Pulmonary artery endothelial cell (primary cell): ENCODE measurements at places on chromosomes 1 and 21. TPM values are rescaled to one million over a fixed set of nuclear protein-coding genes. Genes with fewer than 3 reads are reported as not detected.

GRCh38 chr1:5661196-5662085 lies 330.8 kb downstream of the NPHP4 start:
- DNase-seq, result no peak

DNA sequence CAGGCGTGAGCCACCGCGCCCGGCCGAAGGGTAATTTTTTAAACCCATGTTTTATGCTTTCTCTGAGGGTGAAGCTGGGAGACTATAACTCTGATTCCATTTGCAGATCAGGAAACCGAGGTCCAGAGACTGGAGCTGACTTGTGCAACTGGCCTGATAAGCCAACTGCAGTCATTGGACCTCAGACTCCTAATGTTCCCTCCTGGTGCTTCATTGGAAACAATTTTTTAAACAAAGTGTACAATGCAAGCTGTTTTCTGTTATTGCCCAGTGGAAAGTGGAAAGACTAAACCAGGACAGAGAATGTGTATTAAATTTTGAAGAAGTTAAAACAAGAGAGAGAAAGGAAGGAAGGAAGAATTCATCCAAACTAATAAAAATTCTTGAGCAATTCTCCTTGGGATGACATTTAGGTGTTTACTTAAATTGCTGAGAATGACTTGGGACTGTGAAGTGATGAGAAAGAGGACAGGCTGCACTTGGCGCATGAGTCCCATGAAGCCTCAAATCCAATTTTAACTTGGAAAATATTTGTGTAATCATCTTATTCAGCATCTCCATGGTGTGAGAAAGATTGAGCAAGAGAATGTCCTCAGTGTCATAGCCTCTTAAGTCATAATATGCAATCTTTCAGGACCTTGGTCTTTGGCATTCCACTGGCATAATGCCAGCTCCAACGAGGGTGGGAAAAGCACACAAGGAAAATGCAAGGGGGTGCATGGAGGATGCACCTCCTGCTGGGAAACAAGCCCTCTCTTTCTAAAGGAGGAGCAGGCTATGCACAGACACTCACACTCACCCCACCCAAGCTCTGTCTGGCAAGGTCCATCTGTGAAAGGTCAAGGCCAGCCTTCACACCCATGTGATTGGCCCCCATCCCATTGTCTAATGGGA lies 342.0 kb downstream of the SIPA1L2 start:
- DNase-seq, result no peak

DNA sequence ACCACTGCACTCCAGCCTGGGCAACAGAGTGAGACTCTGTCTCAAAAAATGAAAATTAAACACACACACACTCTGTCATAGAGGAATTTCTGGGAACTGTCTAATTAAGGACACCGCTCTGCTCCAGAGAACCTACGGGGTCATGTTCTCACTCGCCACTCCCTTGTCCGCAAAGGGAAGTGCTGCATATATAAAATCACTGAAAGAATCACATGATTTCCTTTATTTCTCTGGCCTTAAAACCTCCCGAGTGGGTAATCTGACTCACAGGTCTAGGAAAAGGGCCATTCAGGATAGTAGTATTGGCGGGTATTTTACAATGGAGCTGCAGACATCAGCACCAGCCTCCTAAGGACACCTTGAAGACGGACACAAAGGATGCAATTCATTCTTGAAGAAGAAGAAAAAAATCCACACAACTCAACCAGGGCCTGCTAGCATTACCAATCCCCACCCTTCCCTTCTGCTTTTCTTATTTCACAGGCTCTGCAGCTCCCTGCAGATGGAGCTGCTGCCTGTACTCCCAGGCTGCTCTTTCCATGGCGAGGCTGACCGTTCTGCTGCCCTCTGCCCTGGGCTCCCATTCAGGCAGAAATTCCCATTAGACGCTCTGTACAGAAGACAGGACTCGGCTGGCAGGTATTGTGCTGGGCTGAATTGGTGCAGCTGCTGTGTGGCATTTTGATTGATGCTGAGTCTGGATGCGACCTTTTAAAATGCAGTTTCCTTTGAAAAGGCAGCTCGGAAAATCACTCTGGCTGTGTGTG lies 53.3 kb upstream of the FAM89A start:
- no peak for DNase-seq

DNA sequence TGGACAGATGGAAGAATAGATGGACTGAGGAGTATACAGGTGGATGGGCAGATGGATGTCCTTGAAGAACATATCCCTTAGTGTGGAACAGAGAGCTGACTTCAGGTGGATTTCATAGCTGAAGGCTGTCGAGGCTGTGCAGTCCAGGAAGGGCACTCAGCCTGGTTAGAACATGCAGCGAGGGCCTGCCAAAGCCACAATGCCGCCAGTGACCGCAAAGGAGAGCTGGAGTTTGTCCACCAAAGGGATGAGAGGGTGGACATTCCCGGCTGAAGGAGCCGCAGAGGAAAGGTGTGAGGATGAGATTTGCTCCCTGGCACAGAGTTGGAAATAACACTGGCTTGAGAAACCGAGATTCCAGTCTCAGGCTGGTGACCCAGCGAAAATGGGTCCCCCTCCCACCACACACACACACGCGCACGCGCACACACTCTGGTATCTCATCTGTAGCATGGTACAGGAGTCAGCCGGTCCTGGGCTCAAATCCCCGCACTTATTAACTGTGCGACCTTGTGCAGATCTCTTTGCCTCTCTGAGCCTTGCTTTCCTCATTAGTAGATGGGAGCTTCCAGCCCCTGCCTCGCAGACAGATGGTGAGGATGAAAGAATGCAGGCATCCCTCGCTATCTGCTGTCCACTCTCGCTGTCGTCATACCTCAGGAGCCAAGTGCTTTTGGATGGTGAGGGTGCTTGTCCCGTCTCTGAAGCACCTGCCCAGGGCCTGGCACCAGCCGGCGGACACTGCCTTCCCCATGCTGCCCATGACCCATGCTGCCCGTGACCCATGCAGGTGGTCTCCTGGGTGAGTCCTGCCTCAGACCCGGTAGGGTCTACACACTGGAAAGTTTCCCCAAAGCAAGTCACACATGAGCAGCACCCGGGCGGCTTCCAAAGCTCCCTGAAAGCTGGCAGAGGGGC lies 26.8 kb upstream of the EFHD2 start:
- DNase-seq, result no peak

DNA sequence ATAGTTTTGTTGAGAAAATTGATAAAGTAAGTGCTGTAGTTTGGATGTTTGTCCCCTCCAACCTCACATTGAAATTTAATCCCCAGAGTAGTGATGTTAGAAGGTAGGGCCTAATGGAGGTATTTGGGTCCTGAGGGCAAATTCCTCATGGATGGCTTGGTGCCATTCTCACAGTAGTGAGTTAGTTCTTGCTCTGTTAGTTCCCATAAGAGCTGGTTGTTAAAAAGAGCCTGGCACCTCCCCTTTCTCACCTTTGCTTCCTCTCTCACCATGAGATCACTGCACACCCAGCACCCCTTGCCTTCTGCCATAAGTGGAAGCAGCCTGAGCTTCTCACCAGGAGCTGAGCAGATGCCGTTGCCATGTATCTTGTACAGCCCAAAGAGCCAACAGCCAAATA lies 354.8 kb upstream of the NFIA start:
- no peak for DNase-seq

DNA sequence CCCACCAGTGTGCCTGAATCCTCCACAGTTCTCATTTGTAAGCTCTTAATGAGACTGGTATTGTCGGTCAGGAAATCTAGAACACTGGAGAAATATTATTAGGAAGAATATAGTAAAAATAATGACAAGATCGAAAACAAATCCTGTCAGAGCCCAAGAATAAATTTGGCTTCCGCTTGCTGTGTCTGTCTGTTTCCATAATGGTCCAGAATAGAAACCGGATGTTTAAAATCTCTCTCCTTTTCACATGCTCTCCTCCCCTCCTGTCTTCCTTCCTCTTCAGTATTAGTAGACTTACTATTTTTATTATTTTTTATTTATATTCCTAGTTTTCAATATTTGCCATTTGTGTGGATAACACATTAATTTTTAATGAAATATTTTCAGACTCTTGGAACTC lies 187.7 kb downstream of the SDCCAG8 start:
- no peak for DNase-seq

The PFKFB2 gene
- 1.1 and 1.8 TPM in 2 replicates for total RNA-seq

The CD1E gene
- not detected in 2 replicates for total RNA-seq

The SLC39A1 gene
- 102 and 132 TPM in 2 replicates for total RNA-seq
